ENCODE measurements at places on chromosomes 7 and 10. TPM values are rescaled to one million over a fixed set of nuclear protein-coding genes. Genes with fewer than 3 reads are reported as not detected.

DNA sequence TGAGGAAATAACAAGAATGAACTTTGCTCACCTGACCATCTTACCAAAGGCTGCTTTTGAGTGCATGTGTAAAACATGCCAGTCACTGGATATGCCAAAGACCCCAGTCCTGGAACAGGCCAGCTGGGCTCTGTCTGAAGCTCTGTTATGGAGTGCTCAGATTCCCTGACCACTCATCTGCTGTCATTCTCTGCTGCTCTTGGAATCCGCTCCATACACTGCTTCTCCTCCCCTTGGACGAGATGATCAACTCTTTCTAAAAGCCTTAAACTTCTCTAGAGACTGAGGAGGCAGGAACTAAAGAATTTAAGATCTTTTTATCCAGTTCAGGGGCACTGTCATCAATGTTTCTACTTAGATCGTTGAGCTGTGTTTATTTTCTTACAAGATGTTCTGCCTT is 100.2 kb downstream of the SPAG6 start:
- H3K36me3 ChIP-seq = no peaks in the 10 kb centered on the region
- no peaks in the 10 kb centered on the region for H3K27me3 ChIP-seq
- H3K27ac ChIP-seq = no peak overlapping the region
- no peak for DNase-seq
- no peak overlapping the region for H3K4me3 ChIP-seq

GRCh38 chr7:114623146-114623545 is 208.5 kb downstream of the FOXP2 start:
- H3K27ac ChIP-seq = no peak overlapping the region
- H3K4me1 ChIP-seq = no peaks in the 10 kb centered on the region
- no peaks in the 10 kb centered on the region for H3K27me3 ChIP-seq
- DNase-seq = no peak

DNA sequence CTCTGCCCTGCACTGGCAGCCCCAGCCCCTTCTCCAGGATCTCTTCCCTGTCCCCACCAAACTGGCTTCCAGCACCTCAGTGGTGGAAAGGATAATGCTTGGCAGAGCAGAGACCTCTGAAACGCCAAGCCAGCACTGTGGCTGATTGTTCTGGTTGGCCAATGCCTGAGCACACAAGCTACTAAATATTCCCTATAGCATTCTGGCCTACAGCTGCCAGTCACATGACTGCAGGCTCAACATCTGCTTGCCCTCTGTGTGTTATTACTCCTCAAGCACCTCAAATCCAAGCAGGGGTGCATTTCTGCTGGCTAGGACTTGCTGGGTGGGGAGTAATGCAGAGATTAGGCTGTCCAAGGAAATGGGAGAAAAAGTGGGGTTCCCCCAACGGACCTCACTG is 6.1 kb downstream of the TBATA start:
- H3K4me1 ChIP-seq = no peaks in the 10 kb centered on the region
- no peak overlapping the region for H3K27ac ChIP-seq
- no peak overlapping the region for H3K4me3 ChIP-seq
- H3K36me3 ChIP-seq = no peaks in the 10 kb centered on the region

- H3K36me3 ChIP-seq = no peaks in the 10 kb centered on the region
- H3K27ac ChIP-seq = no peak within 1 kb of the TSS
- H3K4me1 ChIP-seq = no peaks in the 10 kb centered on the region
- peak; percentile 10 for DNase-seq
These were observed at the start of gene VAX1 for GRCh38 chr10:117137911-117138642. Gene VAX1, minus strand, starts transcription at chr10:117138270. Its CDS starts 214 bp downstream, at chr10:117138056.

- no peaks in the 10 kb centered on the region for H3K27me3 ChIP-seq
- H3K27ac ChIP-seq = no peak overlapping the region
- no peaks in the 10 kb centered on the region for H3K36me3 ChIP-seq
- H3K4me3 ChIP-seq = no peak overlapping the region
These were observed 2.0 kb downstream of the AOC1 start for GRCh38 chr7:150854066-150855000.

- no peak for DNase-seq
- no peak overlapping the region for H3K27ac ChIP-seq
- no peaks in the 10 kb centered on the region for H3K27me3 ChIP-seq
- H3K36me3 ChIP-seq = peaks cover 16% of the 10 kb centered on the region
- H3K4me3 ChIP-seq = no peak overlapping the region
- no peaks in the 10 kb centered on the region for H3K4me1 ChIP-seq
These were observed 220.5 kb downstream of the MAD1L1 start for GRCh38 chr7:2012044-2012900.

GRCh38 chr7:117830422-117830954 is 42.8 kb downstream of the CTTNBP2 start:
- no peaks in the 10 kb centered on the region for H3K36me3 ChIP-seq
- H3K4me3 ChIP-seq = no peak overlapping the region
- peak; percentile 26 for DNase-seq
- H3K27me3 ChIP-seq = no peaks in the 10 kb centered on the region
- H3K4me1 ChIP-seq = peaks cover 18% of the 10 kb centered on the region

DNA sequence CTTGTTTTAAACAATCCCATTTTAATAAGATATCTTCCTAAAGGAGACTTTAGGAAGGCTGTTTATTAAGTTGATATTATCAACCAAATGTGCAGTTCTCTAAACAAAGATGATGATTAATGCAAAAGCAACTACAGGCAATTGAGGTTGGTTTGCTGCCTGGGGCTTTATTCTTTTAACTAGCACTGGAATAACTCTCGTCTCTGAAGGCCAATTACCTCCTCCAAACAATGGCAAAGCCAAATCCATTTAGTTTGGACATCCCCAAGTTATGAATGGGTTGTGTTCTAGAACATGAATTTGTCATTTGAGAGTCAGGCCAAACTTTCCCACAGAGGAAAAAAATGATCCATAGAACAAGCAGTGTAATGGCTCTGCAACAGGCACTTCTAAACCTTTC is 114.1 kb downstream of the SLC16A9 start:
- H3K4me3 ChIP-seq = no peak overlapping the region
- no peak overlapping the region for H3K27ac ChIP-seq
- no peaks in the 10 kb centered on the region for H3K4me1 ChIP-seq
- H3K36me3 ChIP-seq = no peaks in the 10 kb centered on the region
- no peaks in the 10 kb centered on the region for H3K27me3 ChIP-seq

- no peak for DNase-seq
- no peaks in the 10 kb centered on the region for H3K36me3 ChIP-seq
- no peaks in the 10 kb centered on the region for H3K27me3 ChIP-seq
- H3K4me1 ChIP-seq = peaks cover 28% of the 10 kb centered on the region
These were observed 22.6 kb downstream of the PODXL start for GRCh38 chr7:131533566-131534561.

The DDX21 gene
- 39.3 TPM for total RNA-seq
